ENCODE measurements at places on chromosomes 3 and 15.

DNA sequence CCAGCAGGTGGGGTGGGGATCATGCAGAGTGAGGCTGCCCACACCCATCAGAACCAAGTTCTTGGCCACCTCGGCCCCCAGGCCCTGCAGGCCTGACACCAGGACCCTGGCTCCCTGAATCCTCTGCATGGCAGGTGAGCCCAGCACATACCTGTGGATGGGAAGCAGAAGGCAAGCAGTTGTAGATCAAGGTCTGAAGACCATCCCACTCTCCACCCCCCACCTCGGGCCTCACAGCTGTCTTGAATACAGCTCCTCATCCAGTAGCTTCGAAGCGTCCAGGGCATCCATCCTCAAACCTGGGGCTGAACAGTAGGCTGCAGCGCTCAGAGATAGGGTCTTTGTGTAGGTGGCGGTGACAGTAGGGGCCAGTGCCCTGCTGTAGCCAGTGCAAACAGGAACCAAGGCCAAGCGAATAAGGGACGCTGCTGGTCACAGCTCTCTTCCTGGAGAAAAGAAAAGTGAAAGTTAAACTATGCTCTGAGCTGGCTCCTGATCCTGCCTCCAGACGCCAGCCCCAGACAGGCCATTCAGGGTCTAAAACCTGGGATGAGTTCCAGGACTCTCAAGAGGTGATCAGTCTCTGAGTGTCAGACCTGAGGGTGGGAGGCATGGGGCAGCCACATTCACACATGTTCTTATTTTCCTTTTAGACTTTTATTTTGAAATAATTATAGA lies at the start of gene UBA7:
Gene UBA7 (minus strand): TSS at position 457 of the 678 bp plus-strand sequence. CDS start 166 bp downstream, at position 291.
- DNase-seq: no peak

GRCh38 chr3:50333744-50334328 lies 5.8 kb upstream of the TUSC2 start:
- no peak for DNase-seq

- DNase-seq: no peak
Observed at GRCh38 chr3:34132069-34132692, 333.8 kb downstream of the PDCD6IP start.

GRCh38 chr15:65824031-65824743 lies 32.1 kb upstream of the DENND4A start:
- no peak for DNase-seq

GRCh38 chr3:65493938-65494337 lies 544.8 kb downstream of the MAGI1 start:
- DNase-seq: no peak

- DNase-seq: no peak
Observed at GRCh38 chr3:64303881-64304280, 78.6 kb upstream of the PRICKLE2 start.

GRCh38 chr3:42497009-42497731 lies 5.3 kb upstream of the VIPR1 start:
- no peak for DNase-seq

DNA sequence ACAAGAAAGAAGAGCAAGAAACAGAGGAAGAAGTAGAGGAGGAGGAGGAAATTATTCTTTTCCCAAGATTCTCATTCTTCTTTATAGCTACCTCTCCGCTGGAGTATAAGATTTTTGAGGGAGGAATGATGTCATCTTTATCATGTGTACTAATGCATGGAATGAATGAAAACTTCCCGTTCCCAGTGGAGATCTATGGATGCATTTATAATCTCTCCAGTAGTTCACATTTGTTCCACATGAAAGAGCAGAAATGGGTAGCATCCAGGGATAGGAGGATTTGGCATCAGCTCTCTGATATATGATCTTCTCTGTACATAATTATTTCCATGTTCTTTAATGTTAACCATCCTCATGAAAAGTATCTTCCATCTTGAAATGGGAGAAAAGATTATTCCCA lies 244.4 kb downstream of the ADAMTSL3 start:
- DNase-seq: no peak

GRCh38 chr3:70911719-70912118 lies 599.3 kb upstream of the MDFIC2 start:
- no peak for DNase-seq

DNA sequence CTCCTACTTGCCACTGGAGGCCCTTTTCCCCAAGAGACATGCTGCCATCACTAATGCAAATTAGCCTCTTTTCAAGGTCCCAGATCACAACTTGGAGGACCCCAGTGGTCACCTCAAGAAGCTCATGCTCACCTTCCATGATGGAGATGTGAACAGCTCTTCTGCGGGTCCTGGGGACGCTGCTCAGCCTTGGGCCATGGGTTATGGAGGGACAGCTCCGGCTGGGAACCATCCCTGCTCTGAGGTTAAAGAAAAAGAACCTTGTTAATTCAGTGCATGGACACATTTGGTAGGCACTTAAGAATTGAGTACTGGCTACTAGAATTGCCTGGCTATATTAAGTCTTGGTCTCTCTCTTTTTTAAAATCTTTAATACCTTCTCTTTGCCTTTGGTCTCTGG lies 56.8 kb downstream of the WDR76 start:
- no peak for DNase-seq

DNA sequence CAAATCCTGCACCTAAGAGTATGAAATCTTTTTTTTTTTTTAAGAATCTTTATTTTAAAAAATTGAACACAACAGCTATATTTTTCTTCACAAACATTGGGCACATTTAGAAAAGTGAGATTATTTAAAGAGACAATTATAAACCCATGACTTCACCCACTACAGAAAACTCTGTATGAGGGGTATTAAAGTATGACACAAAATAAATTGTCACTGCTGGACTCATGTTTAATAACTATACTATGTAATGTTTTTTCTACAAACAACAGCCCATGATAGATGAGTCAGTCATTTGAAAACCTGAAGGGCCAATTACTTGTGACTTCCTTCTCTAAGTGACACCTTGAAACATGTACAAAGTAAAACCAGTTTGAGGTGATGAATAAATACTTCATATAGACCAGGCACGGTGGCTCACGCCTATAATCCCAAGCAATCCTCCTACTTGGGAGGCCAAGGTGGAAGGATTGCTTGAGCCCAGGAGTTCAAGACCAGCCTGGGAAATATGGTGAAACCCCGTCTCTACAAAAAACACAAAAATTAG lies 36.0 kb downstream of the AQR start:
- DNase-seq: no peak

GRCh38 chr15:66644869-66645268 lies 57.2 kb upstream of the SMAD6 start:
- DNase-seq: no peak

- no peak for DNase-seq
Observed at GRCh38 chr3:55320928-55321327, 166.2 kb downstream of the WNT5A start.

DNA sequence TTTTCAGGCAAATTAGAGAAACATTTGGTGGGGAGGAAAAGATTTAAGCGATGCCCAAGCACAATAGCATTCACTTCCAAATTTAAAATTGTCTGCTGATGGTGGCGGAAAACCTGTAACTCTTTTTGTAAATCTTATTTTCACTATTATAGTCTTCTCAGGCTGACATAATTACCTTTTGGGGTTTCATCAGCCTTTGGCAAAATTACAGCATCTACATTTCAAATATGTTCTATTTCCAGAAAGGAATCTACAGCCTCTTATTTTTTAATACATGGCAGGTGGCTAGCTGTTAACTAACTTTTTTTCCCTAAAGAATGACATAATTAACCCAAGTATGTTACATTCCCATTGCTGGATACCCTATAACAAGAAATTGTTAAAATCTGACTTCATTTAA lies 391.5 kb upstream of the CCDC54 start:
- no peak for DNase-seq

- DNase-seq: no peak
Observed at GRCh38 chr3:179175358-179175757, 27.2 kb downstream of the PIK3CA start.

DNA sequence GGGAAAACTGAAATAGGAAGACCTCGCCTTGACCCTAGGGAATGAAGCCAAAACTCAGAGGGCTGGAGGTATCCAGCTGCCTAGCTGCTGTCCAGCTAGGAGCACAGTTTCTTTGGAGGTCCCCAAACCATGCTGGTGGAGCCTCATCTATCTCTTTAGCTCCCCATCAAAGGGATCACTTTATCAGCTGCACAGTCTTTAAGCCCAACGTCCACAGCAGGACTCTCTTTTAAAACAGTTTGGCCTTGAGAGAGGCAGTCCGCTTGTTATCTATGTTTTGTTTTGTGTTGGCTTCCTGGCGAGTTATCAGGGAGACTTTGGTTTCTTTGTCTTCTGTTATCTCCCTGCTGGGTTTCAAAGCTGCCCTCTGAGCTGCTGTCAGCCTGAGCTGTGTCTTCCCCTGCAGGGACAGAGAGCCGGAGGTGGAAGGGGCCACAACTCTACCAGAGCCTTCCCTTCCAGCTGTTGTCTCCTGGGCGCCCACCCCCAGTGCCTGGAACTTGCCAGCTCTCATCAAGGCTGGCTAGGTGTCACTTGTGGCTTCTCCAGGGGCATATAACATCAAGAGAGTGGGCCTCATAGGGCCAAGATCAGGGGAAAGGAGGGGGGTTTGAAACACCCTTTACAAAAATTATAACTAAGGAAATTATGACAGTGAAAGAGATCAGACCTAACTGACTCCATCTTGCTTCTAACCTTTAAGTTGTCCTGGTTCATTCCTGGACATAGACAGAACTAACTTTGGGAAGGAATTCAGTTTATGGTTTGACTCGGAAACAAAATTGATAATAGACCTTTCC lies 61.4 kb upstream of the C15orf39 start:
- DNase-seq: no peak

- no peak for DNase-seq
Observed at GRCh38 chr3:3340965-3341895, 161.7 kb upstream of the CRBN start.

DNA sequence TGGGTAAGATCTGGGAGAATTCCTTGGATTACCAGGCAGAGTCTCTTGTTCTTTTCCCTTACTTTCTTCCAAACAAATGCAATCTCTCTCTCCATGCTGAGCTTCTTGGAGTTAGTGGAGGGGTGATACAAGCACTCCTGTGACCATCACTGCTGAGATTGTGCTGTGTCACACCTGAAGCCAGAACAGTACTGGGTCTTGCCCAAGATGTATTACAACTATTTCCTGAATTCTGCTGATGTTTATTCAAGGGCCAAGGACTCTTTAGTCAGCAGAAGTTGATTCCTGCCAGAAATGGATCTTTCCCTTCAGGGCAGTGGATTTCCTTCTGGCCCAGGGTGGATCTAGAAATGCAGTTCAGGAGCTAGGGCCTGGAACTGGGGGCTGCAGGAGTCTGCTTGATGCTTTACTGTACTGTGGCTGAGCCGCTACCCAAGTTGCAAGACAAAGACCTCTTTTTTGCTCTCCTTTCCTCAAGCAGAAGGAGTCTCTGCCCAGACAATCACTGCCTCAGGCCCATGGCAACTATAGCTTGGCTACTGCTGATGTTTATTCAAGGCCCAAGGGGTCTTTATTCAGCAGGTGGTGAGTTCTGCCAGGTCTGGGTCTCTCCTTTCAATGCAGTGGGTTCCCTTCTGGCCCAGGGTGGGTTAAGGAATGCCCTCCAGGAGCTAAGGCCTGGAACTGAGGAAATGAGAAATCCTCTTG lies 98.8 kb downstream of the SH3GL3 start:
- no peak for DNase-seq

DNA sequence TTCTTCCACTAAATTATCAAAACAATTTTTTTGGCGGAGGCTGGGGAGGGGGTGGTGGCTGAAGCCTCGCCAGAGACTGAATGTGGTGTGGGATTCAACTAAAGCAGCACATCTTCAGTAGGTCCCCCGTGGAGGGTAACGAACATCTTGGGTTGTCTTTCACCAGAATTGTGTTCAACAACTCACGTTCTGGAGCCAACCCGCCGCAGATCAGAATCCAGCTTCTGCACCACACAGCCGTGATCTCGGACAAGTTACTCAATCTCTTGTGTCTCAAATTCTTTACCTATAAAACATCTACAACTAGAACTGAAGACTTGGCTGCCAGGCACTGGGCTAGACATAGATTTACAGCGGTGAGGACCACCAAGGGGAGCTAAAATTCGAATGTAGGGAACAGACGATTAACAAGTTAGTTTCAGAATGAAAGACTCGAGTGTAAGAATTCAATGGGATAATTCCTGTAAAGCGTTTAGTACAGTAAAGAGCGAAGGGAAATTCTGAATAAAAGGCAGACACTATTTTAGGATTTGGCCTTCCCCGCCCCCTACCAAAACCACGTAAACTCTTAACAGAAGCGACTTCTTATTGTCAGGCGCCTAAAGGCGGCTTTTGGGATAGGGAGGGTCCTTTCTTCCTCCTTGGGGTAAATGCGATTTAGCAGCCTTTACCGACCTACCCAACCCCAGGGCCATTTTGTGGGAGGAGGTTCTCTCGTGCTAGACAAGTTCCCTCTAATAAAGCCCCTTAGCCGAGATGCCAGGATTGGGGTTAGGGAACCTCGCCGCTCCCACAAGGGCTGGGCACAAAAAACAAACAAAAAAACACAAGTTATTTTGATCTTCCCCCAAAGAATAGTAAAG lies 697 bp upstream of the RAB5A start:
- DNase-seq: no peak

- no peak for DNase-seq
Observed at GRCh38 chr15:60648928-60649679, 170.2 kb upstream of the ICE2 start.

DNA sequence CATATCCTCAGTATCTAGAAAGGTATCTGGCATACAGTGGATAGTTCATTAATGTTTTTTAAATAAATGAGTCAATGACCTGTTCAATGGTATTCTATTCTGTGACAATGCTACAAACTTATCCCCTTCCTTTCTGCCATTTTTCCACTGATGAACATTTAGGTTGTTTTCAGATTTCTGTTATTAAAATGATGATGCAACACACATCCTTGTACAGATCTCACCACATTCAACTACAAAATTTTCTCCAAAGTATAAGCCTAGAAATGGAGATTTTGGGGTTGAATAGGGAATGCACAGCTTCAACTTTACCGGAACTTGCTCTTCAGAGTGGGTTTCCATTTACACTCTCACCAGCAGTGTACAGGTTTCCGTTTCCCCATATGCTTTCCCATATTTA lies 210.2 kb downstream of the ISL2 start:
- DNase-seq: no peak

DNA sequence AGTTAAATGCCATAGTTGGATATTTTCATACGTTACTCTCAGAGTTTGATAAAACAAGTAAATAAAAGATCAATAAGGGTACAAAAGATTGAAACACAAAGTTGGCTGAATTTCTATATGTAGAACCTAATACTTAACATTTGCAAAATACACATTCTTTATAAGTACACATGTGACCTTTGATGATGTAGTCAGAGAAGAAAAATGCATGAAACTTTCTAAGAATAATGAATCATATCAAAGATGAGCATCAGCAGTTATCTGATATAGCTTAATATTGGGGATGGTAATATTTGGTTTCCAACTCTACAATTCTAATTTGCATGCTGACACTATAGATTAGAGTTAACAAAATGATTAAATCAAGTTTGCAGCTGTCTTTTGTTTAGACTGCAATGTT lies 188.0 kb upstream of the TGFBR2 start:
- no peak for DNase-seq

GRCh38 chr15:41870689-41871081 lies 23.2 kb downstream of the SPTBN5 start:
- no peak for DNase-seq

DNA sequence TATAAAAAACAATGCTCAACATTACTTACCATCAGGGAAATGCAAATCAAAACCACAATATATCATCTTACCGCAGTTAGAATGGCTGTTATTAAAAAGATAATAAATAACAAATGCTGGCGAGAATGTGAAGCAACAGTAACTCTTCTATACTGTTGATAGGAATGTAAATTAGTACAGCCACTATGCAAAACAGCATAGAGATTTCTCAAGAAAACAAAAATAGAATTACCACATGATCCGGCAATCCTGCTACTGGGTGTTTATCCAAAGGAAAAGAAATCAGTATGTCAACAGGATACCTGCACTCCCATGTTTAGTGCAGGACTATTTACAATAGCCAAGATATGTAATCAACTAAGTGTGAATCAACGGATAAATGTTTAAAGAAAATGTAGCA lies 48.1 kb downstream of the ADAM10 start:
- DNase-seq: no peak
